ENCODE measurements at places on chromosomes 11 and 22.

- DNase-seq = no peak
Observed at GRCh38 chr11:85540635-85541205, 86.4 kb downstream of the DLG2 start.

GRCh38 chr11:131840545-131840944 lies 470.1 kb downstream of the NTM start:
- no peak for DNase-seq

- no peak for DNase-seq
Observed at GRCh38 chr11:2737866-2738265, 38.1 kb upstream of the KCNQ1OT1 start.

GRCh38 chr11:44363116-44363515 lies 53.2 kb upstream of the ALX4 start:
- no peak for DNase-seq

DNA sequence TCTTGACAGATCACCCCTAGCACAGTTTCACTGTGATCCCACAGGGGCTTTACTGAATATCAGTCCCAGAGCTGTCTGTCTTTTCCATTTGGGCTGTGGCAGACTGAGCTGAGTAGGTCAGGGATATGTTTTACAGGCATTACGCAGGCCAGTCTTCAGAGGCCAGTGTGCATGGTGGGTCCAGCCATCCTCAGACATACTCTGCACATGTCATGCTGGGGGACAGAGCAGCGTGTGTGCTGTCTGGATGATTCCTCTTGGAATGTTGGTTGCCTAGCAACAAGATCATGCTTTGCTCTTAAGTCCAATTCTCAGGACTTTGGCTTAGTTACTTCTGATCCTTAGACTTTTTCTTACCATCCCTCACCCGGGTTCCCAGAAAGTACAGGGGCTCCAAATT lies 736.5 kb downstream of the DLG2 start:
- no peak for DNase-seq

DNA sequence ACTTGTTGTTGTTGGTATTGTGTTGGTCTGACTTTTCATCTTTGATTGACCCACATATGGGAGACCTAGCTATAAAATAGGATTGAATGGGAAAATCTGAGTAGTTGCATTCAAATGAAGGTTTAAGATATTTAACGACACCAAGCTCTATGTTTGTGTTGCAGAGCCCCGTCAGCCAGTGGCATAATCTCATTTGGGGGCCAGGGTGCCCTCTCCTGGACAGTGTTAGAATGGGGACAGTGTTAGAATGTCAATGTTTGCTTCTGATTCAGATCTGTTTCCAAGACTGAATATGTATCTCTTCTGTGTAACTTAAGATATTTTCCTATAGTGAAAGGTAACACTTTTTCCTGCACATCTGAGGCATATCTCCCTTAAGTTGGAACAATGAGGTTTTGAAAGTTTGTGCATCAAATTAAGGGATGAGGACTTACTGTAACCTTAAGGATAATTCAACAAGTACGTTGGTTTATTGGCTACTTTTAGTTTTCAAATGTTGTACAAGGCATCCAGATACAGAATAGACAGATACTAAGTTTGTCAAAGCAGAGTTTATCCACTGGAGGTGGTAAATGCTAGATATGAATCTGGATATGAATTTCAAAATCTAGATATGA lies 5.3 kb upstream of the OR52M1 start:
- DNase-seq = no peak

- DNase-seq = no peak
Observed at GRCh38 chr22:30826670-30827355, 132.1 kb downstream of the OSBP2 start.

- no peak for DNase-seq
Observed at GRCh38 chr22:42282943-42283277, 12.5 kb upstream of the TCF20 start.
